Karpas-422 (cell line): ENCODE measurements at places on chromosomes 1 and 21. TPM values are rescaled to one million over a fixed set of nuclear protein-coding genes. Genes with fewer than 3 reads are reported as not detected.

OVAAL gene
- total RNA-seq, result 3.6 and 4.2 TPM in 2 replicates

POGK gene
- 44.7 and 45.7 TPM in 2 replicates for total RNA-seq

RNF186 gene
- total RNA-seq, result not detected in 2 replicates

AMIGO1 gene
- 0.37 and 1.1 TPM in 2 replicates for total RNA-seq

IL24 gene
- total RNA-seq, result not detected in 2 replicates

KCNH1 gene
- not detected in 2 replicates for total RNA-seq

PAQR6 gene
- total RNA-seq, result 7.6 and 10.0 TPM in 2 replicates

RGS5 gene
- 4.5 and 27.0 TPM in 2 replicates for total RNA-seq

RNU1-4 gene
- total RNA-seq, result under 0.01 TPM in 2 replicates
